Dermis microvascular lymphatic vessel endothelial cell (primary cell): ENCODE measurements at places on chromosomes 11 and 22.

- no peak for DNase-seq
Measured at GRCh38 chr11:106461839-106462545, 384.5 kb downstream of the AASDHPPT start.

GRCh38 chr22:37485395-37486223, 575 bp downstream of the MFNG start:
- no peak for DNase-seq

DNA sequence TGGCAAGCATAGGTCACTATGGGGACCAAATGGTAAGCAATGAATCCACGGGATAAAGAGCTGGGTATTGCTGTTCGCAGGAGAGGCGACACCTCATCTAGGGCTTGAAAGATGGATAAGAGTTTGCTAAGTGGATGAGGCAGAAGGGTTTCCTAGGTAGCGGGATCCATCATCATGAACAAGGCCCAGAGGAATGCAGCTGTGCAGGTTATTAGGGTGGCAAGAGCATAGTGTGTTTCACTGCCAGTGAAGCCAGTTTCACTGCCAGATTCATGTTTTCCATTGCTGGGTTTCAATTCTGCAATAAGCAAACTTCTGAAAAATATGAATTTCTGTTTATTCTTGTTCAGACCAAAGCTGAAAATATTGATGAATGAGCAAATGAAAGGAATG, 27.2 kb downstream of the WEE1 start:
- DNase-seq = no peak

- DNase-seq = no peak
Measured at GRCh38 chr11:74196781-74197486, 25.8 kb downstream of the PPME1 start.

- no peak for DNase-seq
Measured at GRCh38 chr11:65779669-65779918, 1.2 kb downstream of the AP5B1 start.

DNA sequence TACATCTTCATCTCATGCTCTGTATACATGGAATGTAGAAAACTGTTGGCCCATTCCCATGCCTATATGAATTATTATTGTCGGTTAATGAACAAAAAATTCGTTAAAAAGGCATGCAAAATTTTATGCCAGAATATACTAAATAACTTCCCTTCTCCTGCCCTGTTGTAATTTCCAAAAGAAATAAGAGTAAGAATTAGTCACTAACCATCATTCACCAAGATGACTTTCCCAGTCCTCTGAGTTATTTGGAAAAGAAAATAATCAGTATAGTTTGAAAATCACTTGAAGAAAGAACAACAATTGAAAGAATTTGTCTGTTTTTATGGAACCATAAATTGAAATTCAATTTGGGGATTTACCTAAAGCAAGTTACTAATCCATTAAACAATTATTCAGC, 1149.1 kb upstream of the RAG2 start:
- DNase-seq = no peak

GRCh38 chr11:9138612-9139579, 47.5 kb upstream of the SCUBE2 start:
- peak; percentile 99 for DNase-seq

DNA sequence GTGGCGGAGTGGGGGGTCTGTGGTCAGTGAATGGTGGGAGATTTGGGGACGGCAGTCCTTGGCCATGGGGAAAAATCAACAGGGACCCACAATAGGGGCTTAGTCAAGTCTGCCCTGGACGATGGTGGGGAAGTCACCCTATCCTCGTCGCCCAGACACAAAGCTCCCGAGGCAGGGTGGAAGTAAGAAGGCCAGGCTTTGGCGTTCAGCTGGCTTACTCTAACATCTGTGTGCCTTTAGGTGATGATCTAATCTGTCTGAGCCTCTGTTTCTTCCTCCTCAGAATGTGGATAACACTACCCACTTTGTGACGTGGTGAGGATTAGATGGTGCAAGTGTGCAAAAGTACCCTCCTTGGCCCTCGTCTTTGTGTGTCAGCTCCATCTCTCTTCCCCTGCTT, 192.2 kb downstream of the ST3GAL4 start:
- DNase-seq = no peak

DNA sequence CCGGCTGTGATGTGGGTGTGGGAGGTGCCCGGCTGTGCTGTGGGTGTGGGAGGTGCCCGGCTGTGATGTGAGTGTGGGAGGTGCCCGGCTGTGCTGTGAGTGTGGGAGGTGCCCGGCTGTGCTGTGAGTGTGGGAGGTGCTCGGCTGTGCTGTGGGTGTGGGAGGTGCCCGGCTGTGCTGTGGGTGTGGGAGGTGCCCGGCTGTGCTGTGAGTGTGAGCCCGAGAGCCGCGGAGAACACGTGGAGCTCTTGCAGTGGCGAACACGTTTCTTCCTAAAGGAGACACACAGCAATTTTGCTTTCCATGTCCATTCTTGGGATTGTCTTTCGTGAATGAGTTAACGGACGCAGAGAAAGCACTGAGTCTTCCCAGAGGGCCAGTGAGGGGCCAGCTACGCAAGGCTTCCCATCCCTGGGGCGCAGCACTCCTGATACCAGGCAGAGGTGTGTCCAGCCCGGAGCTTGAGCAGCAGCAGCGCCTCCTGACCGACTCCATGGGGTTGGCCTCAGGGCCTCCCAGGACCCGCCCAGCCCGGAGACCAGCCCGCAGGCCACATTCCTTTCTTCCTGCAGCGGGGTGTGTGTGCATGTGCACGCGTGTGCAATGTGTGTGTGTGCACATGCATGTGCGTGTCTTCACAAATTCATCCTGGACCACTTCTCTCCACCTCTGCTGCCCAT, 245.0 kb upstream of the B3GAT1 start:
- no peak for DNase-seq

DNA sequence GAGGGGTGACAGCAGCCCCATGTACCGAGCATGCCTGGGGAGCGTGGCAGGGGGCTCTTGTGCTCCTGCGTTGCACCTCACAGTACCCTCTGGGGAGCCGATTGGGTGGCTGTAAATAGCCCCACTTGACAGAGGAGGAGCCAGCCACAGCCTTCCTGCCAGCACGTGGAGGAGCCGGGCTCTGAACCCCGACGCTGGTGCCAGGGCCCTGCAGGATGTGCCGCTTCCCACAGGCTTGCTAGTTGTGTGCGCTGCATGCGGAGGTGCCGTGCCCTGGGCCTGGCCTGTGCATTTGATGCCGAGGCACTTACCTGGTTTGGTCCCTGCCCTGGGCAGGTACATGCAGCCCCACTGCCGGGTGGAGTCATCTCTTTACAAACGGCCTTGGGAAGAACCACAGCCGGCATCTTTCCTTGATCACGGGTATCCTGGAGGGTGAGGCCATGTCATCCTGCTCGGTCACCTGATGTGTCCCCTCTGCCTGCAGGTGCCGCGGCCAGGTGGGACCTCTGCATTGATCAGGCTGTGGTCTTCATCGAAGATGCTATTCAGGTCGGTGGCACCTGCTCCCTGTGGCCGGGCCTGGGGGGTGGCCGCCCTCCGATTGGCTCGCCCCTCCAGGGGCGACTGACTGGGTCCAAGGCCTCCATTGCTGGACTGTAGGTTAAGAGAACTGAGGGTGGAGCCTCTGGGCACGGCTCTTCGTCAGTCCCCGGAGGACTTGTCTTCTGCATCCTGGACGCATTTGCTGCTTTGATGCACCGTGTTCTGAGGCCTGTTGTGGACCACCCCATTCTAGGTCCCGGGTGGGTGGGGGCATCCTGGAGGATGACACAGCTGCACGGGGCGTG, 5.0 kb downstream of the TPCN2 start:
- no peak for DNase-seq
